Kidney capillary endothelial cell (primary cell): ENCODE measurements at places on chromosomes 1 and 21.

DNA sequence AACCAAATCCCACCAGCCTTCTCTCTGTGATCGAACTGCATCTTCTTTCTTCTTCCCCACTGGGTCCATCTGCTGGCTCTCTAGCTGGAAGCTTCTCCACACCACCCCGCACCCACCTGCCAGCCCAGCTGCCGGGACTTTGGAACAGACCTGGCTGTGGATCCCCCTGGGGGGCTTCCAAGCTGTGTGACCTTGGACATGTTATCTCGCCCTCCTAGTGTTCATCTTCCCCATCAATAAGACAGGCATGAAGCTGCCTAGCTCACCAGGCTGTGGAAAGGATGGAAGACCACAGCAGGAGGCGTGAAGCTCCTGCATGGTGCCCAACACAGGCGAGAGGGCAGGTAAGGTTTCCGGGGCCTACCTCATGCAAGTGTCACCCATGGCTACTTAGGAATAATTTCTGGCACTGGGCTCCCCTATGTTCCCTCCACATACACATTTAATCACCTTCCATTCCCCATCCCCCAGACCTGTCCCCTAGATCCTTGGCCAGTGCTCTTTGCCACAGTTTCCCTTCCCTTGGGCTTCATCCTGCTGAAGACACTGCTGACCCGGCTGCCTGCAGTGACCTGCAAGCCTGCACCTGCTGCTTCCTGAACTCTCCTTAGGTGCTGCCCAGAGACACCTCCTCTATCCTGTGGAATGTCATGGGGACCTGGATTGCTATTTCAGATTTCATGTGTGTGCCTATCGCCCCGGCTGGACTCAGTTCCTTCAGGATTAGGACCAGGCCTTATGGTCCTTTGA lies 13.2 kb upstream of the C2CD2 start:
- no peak for DNase-seq

- DNase-seq: no peak
These were observed 73.6 kb downstream of the SLC27A3 start for GRCh38 chr1:153848805-153849204.

GRCh38 chr21:45944601-45945000 lies 37.0 kb upstream of the COL6A1 start:
- no peak for DNase-seq

GRCh38 chr1:8395433-8395866 lies 77.5 kb downstream of the SLC45A1 start:
- DNase-seq: no peak

GRCh38 chr21:34305605-34306604 lies 57.9 kb upstream of the KCNE2 start:
- DNase-seq: no peak

DNA sequence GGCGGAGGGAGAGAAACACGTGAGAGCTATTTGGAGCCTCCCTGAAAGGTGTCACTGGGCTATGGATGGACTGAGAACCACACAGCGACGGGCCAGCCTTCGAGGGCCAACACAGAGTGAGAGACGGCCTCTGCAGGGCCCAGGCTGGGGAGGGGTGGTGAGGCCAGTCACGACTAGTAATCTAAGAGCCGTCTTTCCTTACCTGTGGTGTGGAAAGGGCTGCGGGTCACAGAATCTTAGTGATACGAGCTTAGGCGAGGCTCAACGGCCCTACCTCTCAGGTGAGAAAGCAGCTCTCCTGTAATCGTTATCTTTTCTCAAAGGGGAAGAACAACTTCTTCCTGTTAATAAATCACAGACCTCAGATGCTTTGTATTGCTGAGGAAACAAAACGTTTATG lies 33.4 kb upstream of the COX20 start:
- no peak for DNase-seq
